Cardiac muscle cell (in vitro differentiated cells and primary cell): ENCODE measurements at places on chromosomes 4 and X. TPM values are rescaled to one million over a fixed set of nuclear protein-coding genes. Genes with fewer than 3 reads are reported as not detected.

The TMEM131L gene
- polyA plus RNA-seq = 3.3 and 5.0 TPM in 2 replicates

The OTC gene
- polyA plus RNA-seq = not detected in 2 replicates

The SPANXD gene
- polyA plus RNA-seq = not detected in 2 replicates

The MSL3 gene
- 11.7 and 16.4 TPM in 2 replicates for polyA plus RNA-seq

The RAB41 gene
- 0.26 TPM in 1 of 2 replicates, not detected in the other for polyA plus RNA-seq

The REST gene
- polyA plus RNA-seq = 89.0 and 130 TPM in 2 replicates

The CABS1 gene
- 0.55 TPM in 1 of 2 replicates, not detected in the other for polyA plus RNA-seq

The SHROOM3 gene
- 13.7 and 21.6 TPM in 2 replicates for polyA plus RNA-seq

The PRRG3 gene
- 5.6 and 18.1 TPM in 2 replicates for polyA plus RNA-seq

The ARR3 gene
- polyA plus RNA-seq = 0.10 and 0.32 TPM in 2 replicates

The TMEM150C gene
- 5.3 and 6.5 TPM in 2 replicates for polyA plus RNA-seq

The ADAMTS3 gene
- polyA plus RNA-seq = 1.2 and 3.3 TPM in 2 replicates

The OTUD6A gene
- not detected in 2 replicates for polyA plus RNA-seq

The GK2 gene
- not detected in 2 replicates for polyA plus RNA-seq

The RASL11B gene
- polyA plus RNA-seq = 74.1 and 81.0 TPM in 2 replicates

The SEC24B gene
- polyA plus RNA-seq = 25.4 and 32.7 TPM in 2 replicates

The SSX4 gene
- not detected in 2 replicates for polyA plus RNA-seq

The TASL gene
- polyA plus RNA-seq = not detected in 2 replicates
